Activated T-helper 1 cell treated with anti-CD3 and anti-CD28 coated beads, Interleukin-12 subunit alpha, Interleukin-12 subunit beta, Interleukin-2, Interleukin-4 antibody, amounts not matched to agents 30 ng/mL and 10 ng/mL and 1 ng/mL, durations not matched to agents 14 hours and 24 hours and 36 hours (primary cell): ENCODE measurements at places on chromosomes 11 and 22. TPM values are rescaled to one million over a fixed set of nuclear protein-coding genes. Genes with fewer than 3 reads are reported as not detected.
A peak's percentile ranks its signal among the peaks of the same experiment; 100 is the strongest.

DNA sequence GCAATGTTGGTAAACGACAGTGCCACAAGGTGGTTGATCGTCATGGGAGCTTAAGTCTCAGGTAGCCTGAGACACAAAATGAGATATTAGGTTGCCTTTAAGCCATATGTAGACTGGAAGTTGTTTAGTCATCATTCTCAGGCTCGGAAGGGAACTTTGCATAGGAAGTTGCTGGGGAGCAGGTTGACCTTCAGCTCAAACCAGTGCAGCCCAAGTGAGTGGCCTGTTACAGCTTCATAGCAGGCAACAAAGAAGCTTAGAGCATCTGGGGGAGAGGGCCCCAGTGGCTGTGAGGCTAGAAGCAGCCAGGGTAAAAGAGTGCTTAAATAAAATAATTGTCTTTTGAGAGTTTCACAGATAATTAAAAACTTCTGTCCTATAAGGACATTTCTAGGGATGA is 404.0 kb downstream of the GUCY1A2 start:
- no peaks in the 10 kb centered on the region for H3K27me3 ChIP-seq
- no peak overlapping the region for H3K27ac ChIP-seq
- H3K4me1 ChIP-seq, result no peaks in the 10 kb centered on the region
- DNase-seq, result no peak

DNA sequence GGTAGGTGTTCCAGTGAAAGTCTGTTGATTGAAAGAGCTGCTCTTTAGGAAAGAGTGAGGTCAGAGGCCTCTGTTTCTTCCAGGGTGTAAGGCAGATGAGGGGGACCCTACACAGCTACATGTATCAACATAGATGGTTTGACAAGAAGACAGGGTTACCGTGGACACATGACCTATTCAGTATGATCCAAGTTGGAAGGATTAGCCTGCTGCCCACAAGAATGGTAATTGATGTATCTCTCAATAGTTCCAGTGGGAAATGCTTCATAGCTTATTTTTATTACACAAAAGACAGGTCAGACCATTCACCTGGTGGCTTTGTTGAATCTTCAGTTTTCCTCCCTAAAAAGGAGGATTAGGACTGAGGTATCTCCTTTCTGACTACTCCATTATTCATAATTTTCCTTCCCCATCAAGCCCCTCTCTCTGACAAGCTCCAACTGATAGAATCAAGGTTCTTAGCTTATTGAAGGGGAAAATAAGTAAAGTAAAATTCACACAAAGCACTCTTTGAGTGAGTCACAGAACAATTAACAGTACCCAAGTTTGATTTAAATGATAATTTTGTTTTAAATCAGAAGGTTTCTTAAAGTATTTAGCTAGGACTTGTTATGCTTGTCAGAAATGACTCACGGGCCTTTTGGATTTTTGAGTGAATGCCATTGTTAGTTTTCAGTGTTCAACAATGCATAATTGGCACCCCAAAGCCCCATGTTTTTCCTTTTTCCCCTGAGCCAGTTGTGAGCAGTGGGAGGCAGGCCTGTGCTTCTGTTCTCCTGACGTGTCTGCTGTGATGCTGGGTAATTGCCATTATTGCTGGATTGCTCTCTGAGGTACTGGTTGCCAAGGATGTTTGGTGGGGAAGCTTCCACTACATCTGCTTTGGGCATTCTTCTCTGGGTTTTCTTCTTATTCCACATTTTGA is 373.2 kb downstream of the DDX10 start:
- no peaks in the 10 kb centered on the region for H3K27me3 ChIP-seq
- no peak overlapping the region for H3K27ac ChIP-seq
- no peak for DNase-seq
- H3K4me1 ChIP-seq, result no peaks in the 10 kb centered on the region

DNA sequence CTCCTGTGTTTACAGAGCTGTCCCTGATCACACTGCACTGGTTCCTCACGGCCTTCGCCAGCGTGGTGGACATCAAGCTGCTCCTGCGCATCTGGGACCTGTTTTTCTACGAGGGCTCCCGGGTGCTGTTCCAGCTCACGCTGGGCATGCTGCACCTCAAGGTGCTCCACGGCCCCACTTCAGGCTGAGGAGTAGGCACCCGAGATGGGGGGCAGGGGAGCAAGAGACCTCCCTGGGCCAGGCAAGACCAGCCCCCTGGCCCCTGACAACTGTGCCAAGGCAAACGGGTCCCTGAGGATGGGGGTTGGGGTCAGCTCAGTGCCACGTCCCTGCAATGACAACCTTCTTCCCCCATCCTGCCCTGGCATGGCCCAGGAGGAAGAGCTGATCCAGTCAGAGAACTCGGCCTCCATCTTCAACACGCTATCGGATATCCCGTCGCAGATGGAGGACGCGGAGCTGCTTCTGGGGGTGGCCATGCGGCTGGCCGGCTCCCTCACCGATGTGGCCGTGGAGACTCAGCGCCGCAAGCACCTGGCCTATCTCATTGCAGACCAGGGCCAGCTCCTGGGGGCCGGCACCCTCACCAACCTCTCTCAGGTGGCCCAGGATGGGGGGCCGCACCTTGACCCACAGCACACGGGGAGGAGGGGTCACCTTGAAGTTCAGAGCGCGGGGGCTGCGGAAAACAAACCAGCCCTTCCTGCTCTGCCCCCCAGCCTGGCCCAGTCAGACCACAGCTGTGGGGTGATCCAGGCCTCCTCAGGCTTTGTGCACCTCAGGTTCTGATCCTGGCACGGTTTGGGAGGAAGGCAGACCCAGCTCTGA is 35.9 kb downstream of the SGSM3 start:
- peaks cover 16% of the 10 kb centered on the region for H3K4me1 ChIP-seq
- H3K27ac ChIP-seq, result no peak overlapping the region
- H3K4me3 ChIP-seq, result no peak overlapping the region
- H3K36me3 ChIP-seq, result peaks cover 29% of the 10 kb centered on the region
- H3K27me3 ChIP-seq, result no peaks in the 10 kb centered on the region
- no peak for DNase-seq

DNA sequence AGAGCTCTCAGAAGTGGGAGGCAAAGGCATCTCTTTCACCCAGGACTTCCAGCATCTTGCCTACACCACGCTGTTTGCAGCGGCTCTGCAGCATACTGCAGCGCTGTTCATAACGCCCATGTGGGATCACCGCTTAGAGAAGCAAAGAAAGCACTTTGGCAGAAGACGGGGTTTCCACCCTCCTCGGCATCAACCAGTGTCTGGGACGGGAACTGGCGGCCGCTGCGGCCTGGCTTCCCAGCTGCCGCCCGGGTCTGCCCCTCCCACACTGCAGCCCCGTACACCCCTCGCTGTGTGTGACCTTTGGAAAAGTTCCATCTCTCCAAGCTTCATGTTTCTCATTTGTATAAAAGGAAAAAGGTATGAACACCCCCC is 545 bp upstream of the TIRAP start:
- peaks cover 45% of the 10 kb centered on the region for H3K4me1 ChIP-seq
- H3K4me3 ChIP-seq, result peak overlapping the region; percentile 92
- H3K36me3 ChIP-seq, result peaks cover 21% of the 10 kb centered on the region

- no peaks in the 10 kb centered on the region for H3K36me3 ChIP-seq
- H3K27me3 ChIP-seq, result no peaks in the 10 kb centered on the region
- DNase-seq, result no peak
- H3K4me1 ChIP-seq, result no peaks in the 10 kb centered on the region
- no peak overlapping the region for H3K27ac ChIP-seq
Measured at GRCh38 chr11:40716344-40717130, 742.9 kb downstream of the LRRC4C start.

- H3K27ac ChIP-seq, result no peak overlapping the region
- DNase-seq, result no peak
- no peaks in the 10 kb centered on the region for H3K27me3 ChIP-seq
Measured at GRCh38 chr11:8948886-8949285, 6.1 kb upstream of the ASCL3 start.

GRCh38 chr22:46962406-46962805 is 200.0 kb downstream of the TBC1D22A start:
- H3K36me3 ChIP-seq, result no peaks in the 10 kb centered on the region
- no peak overlapping the region for H3K4me3 ChIP-seq
- no peak for DNase-seq
- H3K27ac ChIP-seq, result no peak overlapping the region
- H3K4me1 ChIP-seq, result no peaks in the 10 kb centered on the region
- H3K27me3 ChIP-seq, result no peaks in the 10 kb centered on the region

MMP1 gene
- not detected in 2 replicates for total RNA-seq

FAM181B gene
- not detected in 2 replicates for total RNA-seq

ANGPTL5 gene
- total RNA-seq, result not detected in 2 replicates
